ENCODE measurements at places on chromosomes 3 and 15. TPM values are rescaled to one million over a fixed set of nuclear protein-coding genes. Genes with fewer than 3 reads are reported as not detected.

Gene TUBGCP5
- total RNA-seq = 15.7 TPM

GRCh38 chr3:124620600-124621063 lies 109.6 kb upstream of the UMPS start:
- DNase-seq = no peak

DNA sequence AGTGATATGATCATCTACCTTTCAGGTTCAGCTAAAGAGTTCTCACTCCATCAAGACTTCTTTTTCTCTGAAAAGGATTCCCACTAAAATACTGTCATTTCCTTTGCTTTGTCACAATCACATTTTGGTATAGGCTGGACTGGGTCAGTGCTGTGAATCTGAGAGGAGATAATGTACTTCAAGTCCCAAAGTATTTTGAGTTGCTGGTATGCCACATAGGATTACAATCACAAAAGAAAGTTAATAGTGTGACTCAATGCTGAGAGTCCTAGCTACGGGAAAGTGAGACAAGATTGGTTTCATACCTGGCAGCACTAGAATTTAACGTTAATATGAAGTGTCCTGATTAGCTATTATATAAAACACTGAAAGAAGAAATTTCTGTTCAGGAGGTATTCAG lies 1073.5 kb downstream of the FHIT start:
- DNase-seq = no peak

DNA sequence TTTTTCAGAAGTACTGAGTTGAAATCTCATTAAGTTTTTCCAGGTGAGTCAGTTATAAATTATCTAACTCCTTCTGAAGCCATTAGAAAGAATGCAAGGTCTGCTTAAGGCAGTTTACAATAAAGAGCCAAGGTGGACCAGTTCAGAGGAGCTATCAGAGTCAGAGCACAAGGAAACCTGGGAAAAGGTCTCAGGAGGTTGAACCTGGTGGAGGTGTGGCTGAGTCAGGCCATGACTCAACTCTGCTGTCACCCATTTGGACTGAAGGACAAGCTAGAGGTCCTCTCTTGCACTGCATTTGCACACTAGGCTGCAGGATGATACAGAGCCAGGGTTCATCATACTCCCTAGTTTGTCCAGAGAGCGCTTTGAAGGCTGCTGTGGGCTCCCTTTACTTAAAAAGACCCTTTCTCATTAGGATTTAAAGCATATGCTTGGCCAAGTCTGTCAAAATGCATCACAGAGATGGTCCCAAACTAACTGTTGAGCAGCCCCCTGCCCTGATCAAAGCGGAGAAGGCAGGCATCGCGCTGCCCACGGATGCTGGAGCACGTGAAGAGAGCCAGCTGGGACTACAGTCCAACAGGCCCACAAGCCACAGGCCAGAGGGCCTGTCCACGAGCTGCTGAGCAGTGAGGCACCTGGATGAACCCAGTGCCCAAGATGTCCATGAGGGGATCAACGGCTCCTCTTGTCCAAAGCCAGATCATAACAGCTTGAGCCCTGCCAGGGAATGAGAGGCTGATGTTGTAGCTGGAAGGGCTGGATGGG lies 26.0 kb upstream of the MRPS22 start:
- peak; percentile 48 for DNase-seq

GRCh38 chr15:49063402-49064280 lies 17.4 kb upstream of the SECISBP2L start:
- no peak for DNase-seq

DNA sequence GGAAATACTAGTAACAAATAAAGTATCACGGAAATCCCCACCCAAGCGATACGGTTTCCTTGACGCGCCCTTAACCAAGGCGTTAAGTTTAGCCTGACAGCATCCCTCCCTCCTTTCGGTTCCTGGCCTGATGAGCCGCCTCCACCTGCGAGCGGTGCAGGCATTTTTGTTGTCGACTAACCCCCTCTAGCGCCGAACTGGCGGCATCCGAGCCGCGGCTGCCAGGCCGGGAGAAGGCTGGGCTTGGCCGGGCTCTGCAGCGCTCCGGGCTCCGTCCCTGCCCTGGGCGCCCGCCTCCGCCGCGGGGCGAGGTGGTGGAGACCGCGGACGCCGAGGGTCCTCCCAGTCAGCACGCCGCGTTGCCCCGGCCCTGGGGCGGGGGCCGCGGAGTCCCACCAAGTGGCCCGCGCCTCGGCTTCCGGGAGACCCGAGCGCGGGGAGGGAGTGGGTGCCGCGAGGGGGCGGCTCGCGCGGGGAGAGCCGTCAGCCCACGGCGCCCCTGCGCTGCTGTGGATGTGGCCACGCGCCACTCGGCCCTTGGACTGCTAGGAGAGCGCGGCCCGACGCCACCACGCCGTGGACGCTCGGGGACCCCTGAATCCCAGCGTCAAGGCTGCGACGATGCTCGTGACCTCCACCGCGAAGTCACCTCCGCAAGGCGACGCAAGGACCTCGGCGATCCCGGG lies 1.1 kb upstream of the EPHA6 start:
- DNase-seq = peak; percentile 81

DNA sequence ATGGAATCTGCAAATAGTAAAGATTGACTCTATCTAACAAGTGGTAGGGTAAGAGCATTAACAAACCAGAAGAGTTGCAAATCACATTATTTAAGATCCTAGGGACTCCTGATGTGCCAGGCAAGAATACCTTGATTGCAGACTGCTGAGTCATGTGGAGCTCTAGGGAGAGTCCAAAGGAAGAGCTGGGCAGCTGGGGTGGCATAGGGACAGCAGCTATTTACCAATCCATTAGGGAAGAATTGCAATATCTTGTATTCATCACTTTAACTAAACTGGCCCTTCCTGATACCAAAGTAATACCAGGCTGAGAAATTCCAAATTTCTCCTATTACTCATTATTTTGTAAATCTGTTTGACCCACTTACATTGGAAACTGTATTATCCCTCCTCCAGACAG lies 52.2 kb upstream of the ACP3 start:
- DNase-seq = no peak

DNA sequence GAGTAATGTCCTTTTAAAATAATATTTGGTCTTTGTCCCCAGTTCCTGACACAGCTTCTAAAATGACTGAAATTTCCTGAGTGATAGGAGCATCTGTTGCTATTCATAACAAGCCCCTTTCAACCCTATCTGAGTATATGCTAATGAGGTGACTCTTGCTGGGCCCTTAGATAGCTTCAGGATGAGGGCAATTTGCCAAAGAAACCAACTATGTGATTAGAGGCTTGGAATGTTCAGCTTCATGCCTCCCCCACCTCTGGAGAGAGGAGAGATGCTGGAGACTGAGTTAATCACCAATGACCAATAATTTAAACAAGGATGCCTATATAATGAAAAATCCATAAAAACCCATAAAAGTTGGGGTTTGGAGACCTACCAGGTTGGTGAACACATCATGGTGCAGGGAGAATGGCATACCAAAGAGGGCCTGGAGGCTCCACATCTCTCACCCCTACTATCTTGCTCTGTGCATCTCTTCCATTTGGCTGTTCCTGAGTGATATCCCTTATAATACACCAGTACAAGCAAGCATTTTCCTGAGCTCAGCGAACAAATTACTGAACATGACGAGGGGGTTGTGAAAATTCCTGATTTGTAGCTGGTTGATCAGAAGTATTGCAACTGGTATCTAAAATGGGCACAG lies 189.2 kb downstream of the ECT2 start:
- no peak for DNase-seq

DNA sequence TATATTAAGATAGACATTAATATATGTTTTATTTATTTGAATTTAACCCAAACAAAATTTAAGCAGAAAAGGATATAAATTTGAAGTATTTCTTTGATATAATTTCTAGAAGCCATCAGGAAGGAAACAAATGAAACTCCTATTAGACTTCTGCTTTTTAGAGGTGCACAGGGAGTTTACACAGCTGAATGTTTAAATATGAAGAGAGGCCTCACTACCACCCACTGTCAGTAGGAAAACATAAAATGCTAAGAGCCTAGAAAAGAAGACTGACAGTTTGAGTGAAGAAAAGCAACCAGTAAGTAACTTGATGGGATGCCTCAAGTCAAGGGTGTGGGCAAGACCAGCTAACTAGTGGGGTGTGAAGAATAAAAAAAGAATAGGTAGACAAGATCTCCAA lies 19.7 kb downstream of the PLSCR2 start:
- DNase-seq = no peak

Measured in suprapubic skin (tissue), 4 donors.